ENCODE measurements at places on chromosomes 6 and 20.

DNA sequence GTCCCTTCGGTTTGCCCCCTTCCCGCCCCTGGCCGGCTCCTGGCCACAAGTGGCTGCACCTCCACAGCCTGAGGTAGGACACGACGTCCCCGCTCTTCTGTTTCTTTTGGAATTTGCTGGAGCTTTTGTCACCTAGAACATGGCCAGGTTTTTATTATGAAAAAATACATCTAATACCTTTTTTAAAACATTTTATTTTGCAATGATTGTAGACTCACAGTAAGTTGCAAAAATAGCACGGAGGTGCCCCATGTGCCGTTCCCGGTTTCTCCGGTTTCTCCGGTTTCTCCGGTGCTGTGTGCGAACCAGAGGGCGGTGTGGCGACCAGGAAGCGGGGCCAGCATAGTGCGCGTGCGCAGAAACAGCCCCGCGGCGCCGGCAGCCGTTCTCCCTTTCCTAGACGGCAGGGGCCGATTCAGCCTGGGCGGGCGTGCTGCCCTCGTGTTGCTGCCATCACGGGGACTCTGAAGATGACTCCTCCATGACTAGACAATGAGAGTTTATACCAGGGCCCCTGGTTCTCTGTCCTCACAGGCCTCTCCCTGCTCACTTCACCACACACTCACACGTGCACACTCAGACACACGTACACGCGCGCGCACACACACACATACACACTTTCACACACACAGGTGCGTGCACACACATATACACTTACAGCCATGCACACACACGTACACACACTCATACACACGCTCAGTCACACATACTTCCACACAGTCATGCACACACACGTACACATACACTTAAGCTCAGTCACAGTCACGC is 102.1 kb downstream of the TMEM242 start:
- peak; percentile 77 for DNase-seq

DNA sequence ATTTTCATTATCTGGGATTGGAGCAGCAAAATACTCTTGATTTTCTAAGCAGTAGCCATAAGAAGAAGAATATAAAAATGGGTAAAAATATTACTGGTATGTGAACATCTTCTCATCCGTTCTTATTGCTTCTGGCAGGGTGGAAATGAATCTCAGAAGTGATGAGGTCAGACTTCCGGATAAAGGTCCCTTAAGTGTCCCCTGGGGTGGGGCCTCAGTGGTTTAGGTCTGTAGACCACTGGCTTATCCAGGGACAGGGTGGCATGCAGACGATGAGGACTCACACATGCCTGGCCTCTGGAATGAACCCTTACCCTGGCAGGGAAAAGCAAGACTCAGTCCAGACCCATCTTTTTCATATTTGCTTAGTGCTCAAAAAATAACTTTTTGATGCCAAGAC is 143.3 kb downstream of the UST start:
- no peak for DNase-seq

DNA sequence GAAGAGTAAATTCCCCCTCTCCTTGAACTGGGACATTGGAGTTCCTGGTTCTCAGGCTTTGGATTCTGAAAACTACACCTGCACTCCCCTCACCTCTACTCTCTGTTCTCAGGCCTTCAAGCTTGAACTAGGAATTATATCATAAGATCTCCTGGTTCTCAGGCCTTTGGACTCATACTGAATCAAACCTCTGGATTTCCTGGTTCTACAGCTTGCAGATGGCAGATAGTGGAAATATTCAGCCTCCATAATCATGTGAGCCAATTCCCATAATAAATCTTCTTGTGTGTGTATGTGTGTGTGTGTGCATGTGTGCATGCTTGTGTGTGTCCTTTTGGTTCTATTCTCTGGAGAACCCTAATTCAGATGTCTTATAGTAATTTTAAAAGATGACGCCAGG is 12.7 kb upstream of the CHD6 start:
- no peak for DNase-seq

DNA sequence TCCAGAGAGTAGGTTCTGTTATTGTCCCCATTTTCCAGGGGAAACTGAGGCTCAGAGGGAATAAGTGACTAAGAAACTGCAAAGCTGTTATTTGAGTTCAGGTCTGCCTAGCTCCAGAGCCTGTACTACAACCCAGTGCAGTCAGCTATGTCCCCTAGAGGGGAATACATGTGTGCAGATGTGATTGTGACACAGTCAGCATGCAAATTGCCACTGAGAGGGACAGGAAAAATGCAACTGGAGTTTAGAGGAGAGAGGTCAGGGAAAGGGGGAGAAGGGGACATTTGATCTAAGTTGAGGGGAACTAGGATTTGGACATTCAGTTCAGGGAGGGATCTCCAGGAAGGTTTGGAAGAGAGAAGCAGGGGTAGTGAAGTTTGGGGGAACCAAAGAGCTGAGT is 38.6 kb upstream of the EPB41L1 start:
- no peak for DNase-seq

- no peak for DNase-seq
These were observed 17.8 kb upstream of the TMEM14A start for GRCh38 chr6:52653151-52653550.

GRCh38 chr6:170030284-170030815 is 260.5 kb downstream of the DLL1 start:
- DNase-seq = no peak

GRCh38 chr20:53602661-53603060 is 9.0 kb upstream of the ZNF217 start:
- no peak for DNase-seq

GRCh38 chr6:7252390-7252789 is 60.6 kb downstream of the SSR1 start:
- no peak for DNase-seq

DNA sequence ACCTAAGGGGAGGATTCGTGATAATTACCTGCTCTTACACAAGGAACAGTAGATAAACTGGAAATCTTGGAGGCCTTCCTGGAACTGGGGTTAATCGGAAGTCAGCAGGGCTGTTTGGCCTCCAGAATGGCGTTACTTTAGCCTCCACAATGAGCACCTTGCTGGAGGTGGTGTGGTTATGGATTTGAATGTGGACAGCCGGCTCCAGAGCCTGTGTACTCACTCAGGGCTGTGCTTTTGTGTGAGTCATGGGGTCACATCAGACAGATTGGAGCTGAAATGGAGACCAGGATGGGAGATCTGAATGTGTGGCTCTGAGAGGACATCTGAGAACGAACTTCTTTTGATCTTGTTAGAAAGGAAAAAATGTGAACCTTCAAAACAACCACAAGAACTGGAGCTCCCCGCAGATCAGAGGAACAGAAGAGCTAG is 30.4 kb downstream of the IGF2R start:
- DNase-seq = no peak

DNA sequence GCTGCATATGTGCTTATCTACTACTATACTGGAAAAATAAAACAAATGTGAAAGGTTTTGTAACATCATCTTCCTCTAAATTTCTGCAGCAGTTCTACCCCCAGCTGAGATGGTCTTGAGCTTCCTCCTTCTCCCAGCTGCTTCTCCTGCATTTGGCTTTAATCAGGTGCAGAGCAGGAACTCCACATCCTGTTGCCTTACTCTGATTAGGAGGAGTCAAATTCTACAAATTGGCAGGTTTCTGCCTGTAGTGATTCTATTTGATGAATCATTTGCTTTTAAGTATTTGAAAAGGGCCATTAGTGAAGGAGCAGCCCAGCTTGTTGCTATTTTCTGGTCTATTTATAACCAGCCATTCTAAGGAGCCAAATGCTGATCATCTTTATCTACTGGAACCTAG is 224.5 kb downstream of the GMDS start:
- no peak for DNase-seq

DNA sequence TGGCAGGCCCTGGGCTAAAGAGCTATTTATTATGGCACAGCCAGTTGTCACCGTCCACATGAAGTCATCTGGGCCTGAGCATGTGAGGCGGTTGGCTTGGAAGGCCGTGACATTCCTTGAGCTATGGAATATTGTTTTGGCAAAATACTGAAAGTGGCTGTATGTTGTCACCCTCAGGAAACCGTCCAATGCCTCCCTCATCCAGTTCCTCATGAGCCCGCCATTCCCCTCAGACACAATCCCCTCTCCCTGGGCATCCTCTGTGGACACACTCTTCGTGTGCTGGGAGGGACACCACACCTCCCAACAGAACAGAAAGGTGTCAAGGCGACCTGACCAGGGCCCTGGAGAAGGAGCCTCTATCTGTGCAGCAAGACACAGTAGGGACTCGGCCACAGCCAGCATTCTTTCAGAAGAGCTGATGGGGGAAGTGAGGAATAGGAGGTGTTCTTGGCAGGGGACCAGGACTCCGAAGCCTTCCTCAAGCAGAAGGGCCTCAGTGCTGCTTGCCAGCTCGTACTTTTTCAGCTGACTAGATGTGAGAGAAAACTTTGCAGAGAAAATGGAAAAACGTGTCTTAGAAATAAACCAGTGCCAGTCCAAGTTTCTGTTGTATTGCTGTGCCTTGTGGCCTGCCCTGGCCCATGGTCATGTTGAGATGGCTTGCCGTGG is 120.5 kb downstream of the SOD2 start:
- no peak for DNase-seq

DNA sequence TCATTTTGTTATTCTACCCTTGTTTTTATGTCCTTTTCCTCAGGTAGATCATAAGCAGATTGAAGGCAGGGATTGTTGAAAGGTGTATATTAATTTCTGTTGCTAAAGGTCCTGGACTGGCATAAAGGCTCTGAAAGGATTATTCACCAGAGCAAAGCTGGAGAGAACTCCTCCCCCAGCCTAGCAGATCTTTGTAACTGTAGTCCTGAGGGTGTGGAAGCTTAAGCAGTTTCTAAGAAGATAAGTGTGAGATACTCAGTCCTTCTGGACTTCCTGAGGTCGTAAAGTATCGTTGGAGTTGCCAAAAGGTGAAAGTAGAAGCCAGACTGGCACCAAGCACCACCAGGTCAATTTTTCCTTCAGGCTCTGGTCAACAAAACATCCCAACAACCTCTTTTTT is 24.2 kb downstream of the CGA start:
- DNase-seq = no peak

DNA sequence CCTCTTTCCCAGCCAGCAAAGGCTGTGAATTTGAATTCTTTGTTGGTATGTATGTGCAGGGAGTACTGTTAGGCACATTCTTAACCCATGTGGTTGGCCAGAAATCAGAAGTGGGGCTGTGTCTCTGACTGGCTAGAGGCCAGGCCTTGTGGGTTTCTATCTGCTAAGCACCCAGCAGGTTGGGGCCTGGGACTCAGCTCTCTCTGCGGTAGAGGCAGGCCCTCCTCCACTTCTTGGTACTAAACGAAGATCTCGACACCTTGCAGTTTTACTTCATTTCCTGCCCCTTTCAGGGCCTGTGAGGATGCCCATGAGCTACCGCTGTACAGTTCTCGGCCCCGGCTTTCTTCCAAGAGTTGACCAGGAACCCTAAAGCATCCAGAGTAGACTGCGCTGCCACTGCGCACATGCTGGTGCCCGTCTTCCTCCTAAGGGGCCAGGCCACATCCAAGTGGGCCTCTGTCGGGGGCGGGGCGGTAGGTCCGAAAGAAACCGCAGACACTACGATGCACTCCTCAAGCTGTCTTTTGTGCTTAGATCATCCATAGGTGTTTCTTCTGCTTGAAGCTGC is 51.1 kb downstream of the TCP11 start:
- no peak for DNase-seq

DNA sequence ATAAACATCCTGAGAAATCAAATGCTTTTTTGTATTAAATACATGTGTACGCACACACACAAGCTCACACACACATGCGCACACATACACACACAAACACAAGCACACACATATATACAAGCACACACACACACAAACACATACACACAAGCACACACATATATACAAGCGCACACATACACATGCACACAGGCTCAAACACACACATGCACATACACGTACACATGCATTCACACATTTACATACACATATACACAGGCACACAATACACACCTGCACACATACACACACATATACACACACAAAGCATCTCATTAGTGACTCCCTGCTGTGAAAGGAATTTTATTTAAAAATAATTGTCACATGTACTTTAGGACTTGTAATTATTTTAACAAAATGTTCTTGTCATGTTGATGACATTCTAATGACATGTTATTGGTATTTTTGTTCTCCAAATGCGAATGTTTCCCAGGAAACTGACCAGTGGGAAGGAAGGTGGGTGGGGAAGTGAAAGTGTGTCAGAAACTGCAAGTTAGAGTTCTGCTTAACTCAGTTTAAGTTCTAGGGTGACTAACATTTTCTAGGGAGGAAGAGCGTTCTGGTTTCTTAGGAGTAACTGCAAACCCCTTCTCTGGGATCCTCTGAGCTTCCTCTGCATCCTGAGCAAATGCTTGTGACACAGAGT is 113.9 kb upstream of the ZNF217 start:
- DNase-seq = peak; percentile 12

GRCh38 chr6:44361947-44362346 is 19.5 kb downstream of the SPATS1 start:
- DNase-seq = no peak

- DNase-seq = no peak
These were observed 35.7 kb downstream of the COL21A1 start for GRCh38 chr6:56211724-56212123.

GRCh38 chr20:14824996-14825395 is 487.6 kb upstream of the FLRT3 start:
- no peak for DNase-seq

GRCh38 chr6:167936051-167936450 is 61.4 kb upstream of the KIF25 start:
- DNase-seq = no peak

DNA sequence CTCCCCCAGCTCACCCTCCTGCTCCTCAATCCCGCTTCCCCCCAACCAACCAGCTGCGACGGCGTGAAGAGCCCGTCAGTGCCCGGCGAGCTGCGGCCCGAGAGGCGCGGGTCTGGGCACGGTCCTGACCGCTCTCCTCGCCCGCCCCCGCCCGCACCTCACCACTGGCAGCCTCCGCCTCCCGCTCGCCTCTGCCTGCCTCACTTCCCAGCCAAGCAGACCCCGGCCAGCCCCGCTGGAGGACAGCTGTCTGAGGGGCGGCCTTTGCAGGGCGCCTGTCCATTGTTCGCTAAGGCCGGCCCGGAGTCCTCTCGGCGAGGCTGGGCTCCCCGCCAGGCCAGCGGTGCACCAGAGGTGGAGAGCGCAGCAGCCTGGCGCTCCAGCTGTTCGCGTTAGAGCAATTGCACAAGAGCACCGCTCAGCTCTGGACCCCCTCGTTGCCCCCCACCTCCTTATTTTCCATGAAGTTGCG is 1.3 kb downstream of the SOBP start:
- DNase-seq = no peak

DNA sequence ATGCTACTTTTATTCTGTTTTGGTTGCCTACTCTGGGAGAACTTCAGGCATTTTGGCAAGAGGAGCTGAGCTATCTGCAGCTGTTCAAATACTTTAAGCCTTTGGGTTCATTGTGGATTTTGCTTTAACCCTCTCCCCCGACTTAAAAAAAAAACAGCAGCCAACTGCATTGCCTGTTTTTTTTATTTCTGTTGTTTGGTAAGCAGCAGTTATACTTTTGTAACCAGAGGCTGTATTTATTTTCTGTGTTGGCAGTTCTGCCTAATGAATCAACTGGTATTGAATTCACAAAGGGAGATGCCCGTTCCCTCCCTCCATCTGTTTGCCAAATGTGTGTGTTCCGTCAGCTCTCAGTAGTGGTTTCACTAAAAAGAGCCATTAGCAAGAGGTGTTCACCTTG is 484.0 kb downstream of the UTRN start:
- no peak for DNase-seq
